ENCODE measurements at places on chromosomes 5 and 9.
A peak's percentile ranks its signal among the peaks of the same experiment; 100 is the strongest.

- DNase-seq: no peak
- no peak overlapping the region for H3K4me3 ChIP-seq
- peaks cover 54% of the 10 kb centered on the region for H3K4me1 ChIP-seq
- H3K36me3 ChIP-seq: no peaks in the 10 kb centered on the region
- H3K27ac ChIP-seq: no peak overlapping the region
Observed at GRCh38 chr9:98992885-98993569, 49.3 kb downstream of the COL15A1 start.

DNA sequence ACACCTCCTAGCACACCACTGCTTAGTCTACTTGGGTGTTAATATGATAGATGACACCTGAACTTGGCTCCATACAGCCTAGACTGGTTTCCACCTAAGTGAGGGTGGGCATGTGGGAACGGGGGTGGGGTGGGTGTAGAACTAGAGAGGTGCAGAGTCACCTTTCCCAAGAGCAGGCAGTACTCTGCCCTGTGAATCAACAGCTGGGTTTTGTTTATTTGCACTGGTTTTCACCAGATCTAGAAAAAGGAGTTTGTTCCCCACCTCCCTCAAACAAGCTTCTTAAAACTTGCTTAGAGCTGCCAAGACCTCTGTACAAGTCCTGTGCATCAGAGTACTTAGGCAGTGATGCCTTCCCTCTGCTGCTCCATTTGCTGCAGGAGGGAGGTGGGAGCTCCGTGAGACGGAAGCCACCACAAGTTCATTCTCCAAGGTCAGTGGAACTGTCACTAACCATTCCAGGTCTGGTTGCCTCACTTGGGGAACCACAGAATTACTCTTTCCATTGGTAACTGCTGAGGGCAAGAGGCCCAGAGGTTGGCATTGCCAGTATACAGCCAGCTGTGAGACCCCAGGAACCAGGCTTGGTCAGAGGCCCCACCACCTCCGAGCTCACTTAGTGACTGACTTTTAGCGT is 163.5 kb downstream of the NR3C1 start:
- no peaks in the 10 kb centered on the region for H3K36me3 ChIP-seq
- no peaks in the 10 kb centered on the region for H3K27me3 ChIP-seq
- no peak overlapping the region for H3K4me3 ChIP-seq
- H3K4me1 ChIP-seq: peaks cover 38% of the 10 kb centered on the region
- no peak for DNase-seq
- H3K27ac ChIP-seq: no peak overlapping the region

DNA sequence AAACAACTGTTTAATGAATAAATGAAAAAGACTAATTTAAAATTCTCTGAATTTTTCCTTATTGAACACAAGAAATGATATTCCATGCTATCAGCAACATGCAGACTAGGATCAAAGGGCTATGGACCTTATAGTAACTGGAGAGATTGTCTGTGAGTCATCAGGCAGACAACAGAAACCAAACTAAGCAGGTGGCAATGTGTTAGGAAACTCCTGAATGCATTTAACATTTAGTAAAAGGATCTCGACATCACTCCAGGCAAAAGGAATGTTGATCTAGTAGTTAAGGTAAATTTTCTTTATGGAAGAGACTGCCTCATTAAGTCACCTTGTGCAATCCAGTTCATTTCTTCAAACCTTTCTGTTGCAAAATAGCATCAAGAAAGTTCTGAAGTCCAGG is 58.4 kb downstream of the ARL15 start:
- no peak overlapping the region for H3K4me3 ChIP-seq
- no peaks in the 10 kb centered on the region for H3K36me3 ChIP-seq
- no peaks in the 10 kb centered on the region for H3K4me1 ChIP-seq
- no peak overlapping the region for H3K27ac ChIP-seq
- DNase-seq: peak; percentile 26
- H3K27me3 ChIP-seq: no peaks in the 10 kb centered on the region

GRCh38 chr9:119487118-119487827 is 118.0 kb upstream of the BRINP1 start:
- no peak overlapping the region for H3K4me3 ChIP-seq
- H3K27me3 ChIP-seq: no peaks in the 10 kb centered on the region
- H3K27ac ChIP-seq: no peak overlapping the region
- no peaks in the 10 kb centered on the region for H3K36me3 ChIP-seq

DNA sequence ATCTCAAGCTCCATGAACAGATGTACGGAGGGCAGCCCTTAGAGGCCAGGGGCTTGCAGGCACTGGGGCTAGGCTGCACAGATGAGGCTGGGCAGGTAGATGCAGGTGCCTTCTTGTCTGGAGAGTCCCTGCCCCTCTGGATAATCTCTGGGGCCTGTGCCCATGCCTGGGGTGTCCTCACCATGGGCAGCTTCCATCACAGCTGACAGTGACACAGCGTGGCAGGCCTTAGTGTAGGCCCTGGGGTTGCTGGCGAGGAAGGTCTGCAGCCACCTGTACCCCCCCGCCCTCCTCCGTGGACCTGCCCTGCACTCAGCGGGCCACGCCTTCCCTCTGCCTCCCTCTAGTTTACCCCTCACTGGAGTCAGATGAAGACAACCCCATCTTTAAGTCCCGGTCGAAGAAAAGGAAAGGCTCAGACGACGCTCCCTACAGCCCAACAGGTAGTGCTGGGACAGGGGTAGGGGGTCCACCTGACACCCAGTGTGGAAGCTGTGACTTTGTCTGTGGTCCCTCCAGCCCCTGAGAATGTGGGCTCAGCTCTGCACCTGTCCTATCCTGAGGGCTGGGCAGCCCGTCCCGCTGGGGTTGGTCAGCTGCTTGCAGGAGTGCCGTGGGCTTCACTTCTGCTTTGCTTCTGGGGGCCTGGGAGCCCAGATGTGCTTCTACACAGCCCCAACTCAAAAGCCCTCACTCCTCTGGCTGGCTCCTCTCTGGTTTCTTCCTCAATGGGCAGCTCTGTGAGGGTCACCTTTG is 98.4 kb downstream of the PHF2 start:
- H3K27me3 ChIP-seq: no peaks in the 10 kb centered on the region
- DNase-seq: no peak
- no peak overlapping the region for H3K27ac ChIP-seq
- no peaks in the 10 kb centered on the region for H3K36me3 ChIP-seq
- no peaks in the 10 kb centered on the region for H3K4me1 ChIP-seq

DNA sequence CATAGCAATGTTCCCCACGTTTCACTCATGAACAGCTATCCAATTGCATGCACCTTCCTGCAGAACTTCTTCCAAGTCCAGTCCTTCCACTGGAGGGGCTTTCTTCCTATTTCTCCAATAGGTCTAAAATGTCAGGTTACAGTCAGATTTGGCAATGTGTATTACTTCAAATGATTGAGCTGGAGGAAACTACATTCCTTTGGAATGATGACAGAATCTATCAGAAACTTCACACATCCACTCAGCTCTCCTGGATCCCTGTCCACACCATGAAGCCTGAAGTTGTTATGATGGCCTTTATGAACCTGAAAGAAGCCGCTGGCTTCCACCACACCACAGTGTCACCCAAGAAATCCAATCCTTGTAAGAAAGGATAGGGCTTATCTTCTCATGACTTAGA is 32.2 kb downstream of the FBXW2 start:
- no peak overlapping the region for H3K27ac ChIP-seq
- H3K27me3 ChIP-seq: no peaks in the 10 kb centered on the region
- H3K4me1 ChIP-seq: no peaks in the 10 kb centered on the region
- H3K36me3 ChIP-seq: peaks cover 32% of the 10 kb centered on the region
- H3K4me3 ChIP-seq: no peak overlapping the region

- H3K27me3 ChIP-seq: no peaks in the 10 kb centered on the region
- DNase-seq: no peak
- H3K4me3 ChIP-seq: no peak overlapping the region
Observed at GRCh38 chr9:130214776-130215340, 42.7 kb downstream of the NCS1 start.

GRCh38 chr9:79387101-79387835 is 184.5 kb upstream of the TLE4 start:
- H3K36me3 ChIP-seq: no peaks in the 10 kb centered on the region
- H3K4me1 ChIP-seq: no peaks in the 10 kb centered on the region
- no peak overlapping the region for H3K27ac ChIP-seq
- no peak for DNase-seq

DNA sequence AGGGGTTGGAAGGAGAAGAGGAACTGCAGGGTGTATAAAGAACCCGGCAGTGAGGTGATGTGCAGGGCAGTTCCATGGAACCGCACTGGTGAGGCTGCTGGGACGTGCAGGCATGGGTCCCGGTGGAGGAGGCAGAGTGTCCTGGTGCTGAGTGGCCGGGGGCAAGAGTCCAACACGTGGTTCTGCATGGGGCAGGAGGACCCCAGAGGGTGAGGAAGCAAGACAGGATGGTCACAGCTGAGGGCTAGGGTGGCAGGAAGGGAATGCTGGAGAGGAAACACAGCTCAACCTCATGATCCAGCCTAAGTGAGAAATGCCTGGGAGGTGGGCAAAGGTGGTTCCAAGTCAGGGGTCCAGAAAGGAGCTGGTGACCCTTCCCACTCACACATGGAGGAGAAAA is 87.2 kb downstream of the S1PR3 start:
- peaks cover 17% of the 10 kb centered on the region for H3K4me1 ChIP-seq
- no peaks in the 10 kb centered on the region for H3K27me3 ChIP-seq
- H3K4me3 ChIP-seq: no peak overlapping the region

DNA sequence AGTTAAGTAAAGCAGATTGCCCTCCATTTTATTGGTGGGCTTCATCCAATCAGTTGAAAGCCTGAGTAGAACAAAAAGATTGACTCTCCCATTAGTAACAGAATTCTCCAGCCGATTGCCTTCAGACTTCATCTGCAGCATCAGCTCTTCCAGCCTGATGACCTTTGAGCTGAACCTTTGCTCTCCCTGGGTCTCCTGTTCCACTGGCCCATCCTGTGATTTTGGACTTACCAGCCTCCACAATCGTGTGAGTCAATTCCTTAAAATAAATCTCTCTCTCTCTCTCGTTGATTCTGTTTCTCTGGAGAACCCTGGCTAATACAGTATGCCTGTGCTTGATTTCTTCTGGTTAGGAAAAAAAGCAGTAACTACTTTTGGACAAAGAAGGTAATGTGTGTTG is 121.9 kb downstream of the OSTF1 start:
- H3K27me3 ChIP-seq: no peaks in the 10 kb centered on the region
- H3K36me3 ChIP-seq: no peaks in the 10 kb centered on the region
- no peak overlapping the region for H3K4me3 ChIP-seq
- no peaks in the 10 kb centered on the region for H3K4me1 ChIP-seq

DNA sequence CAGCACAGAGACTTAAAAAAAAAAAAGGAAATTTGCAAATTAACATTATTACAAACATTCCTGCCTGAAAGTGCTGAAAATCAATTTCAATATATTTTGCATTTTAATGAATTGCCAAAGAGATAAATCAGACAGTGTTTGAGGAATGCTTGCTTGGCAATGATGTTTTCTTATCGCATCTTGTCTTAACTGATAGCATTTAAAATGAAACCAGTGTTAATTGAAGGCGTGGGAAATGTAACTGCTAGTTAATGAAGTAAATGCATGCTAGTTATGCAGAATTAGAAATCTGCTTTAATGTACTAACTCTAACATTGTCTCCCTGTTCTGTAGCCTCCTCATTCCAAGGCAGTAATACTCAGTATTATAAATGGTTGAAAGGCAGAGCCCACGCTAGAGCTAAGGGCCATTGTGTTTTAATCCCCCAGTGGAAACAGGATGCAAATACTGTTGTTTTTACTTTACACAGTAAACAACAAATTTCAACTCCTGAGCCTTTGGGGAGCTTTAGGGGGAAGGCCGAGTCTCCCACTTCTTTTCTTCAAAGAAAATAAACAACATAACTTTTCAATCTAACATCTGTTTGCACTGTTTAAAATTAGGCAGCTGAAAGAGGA is 586.9 kb downstream of the TLE4 start:
- no peaks in the 10 kb centered on the region for H3K4me1 ChIP-seq
- no peak overlapping the region for H3K4me3 ChIP-seq
- no peak for DNase-seq
- H3K36me3 ChIP-seq: no peaks in the 10 kb centered on the region
- H3K27me3 ChIP-seq: peaks cover 10% of the 10 kb centered on the region
- H3K27ac ChIP-seq: no peak overlapping the region

GRCh38 chr5:177599731-177600507 is at the start of gene B4GALT7:
Gene B4GALT7, plus strand, starts transcription at chr5:177600132. Its CDS starts 79 bp downstream, at chr5:177600211.
- H3K4me1 ChIP-seq: peaks cover 8% of the 10 kb centered on the region
- H3K36me3 ChIP-seq: peaks cover 14% of the 10 kb centered on the region
- H3K27me3 ChIP-seq: no peaks in the 10 kb centered on the region
- H3K4me3 ChIP-seq: peak within 1 kb of the TSS; percentile 85
- DNase-seq: peak; percentile 94

DNA sequence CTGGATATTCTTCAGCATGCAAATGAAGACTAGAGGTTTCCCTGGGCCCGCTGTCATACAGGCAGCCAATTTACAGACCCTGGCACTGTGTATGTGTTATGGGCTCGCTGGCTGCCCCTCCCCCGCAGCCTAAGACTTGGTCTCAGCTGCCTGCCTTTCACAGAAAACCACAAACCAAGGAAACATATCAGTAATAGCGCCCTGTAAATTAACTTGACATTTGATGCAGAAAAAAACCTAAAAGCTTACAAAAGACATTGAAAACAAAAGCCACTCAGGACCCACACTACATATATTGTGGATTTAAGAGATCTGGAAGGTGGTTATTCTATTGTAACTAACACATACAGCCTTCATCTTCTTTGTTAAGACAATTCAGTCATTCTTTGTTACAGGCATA is 287.0 kb upstream of the TMEM161B start:
- H3K36me3 ChIP-seq: no peaks in the 10 kb centered on the region
- no peak overlapping the region for H3K4me3 ChIP-seq
- DNase-seq: no peak
- no peak overlapping the region for H3K27ac ChIP-seq
- H3K27me3 ChIP-seq: no peaks in the 10 kb centered on the region
- H3K4me1 ChIP-seq: no peaks in the 10 kb centered on the region

DNA sequence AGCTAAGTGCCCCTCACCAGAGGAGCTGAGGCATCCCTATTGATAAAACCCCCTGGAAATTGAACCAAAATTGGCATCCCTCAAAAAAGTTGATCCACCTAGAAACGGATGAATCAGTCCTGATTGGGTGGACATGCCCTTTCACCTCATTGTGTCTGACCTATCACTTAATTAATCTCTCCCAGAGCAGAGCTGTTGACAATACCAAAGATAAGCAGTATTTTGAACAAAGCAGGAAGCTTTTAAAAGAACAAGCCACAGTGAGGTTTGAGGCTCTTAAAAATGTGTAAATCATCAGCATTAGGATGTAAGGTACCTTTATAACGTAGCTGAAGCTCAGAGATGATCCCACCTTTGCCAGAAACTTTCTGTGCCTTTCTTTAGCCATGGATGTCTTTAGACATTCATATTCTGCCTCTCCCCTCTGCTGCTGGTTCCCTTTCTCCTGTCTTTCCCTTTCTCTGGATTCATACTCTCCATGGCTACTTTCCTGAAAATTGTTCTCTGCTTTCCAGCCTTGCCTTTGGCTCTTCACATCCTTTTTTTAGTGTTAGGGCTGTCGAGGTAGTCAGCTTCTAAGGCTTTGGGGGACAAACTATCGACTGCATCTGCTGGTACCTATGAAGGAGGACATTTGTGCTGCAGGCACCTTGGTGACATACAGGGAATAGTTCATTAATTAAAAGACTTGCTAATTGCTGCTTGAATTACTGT is 7.8 kb upstream of the LHX2 start:
- no peak overlapping the region for H3K4me3 ChIP-seq
- H3K36me3 ChIP-seq: no peaks in the 10 kb centered on the region
- peaks cover 92% of the 10 kb centered on the region for H3K27me3 ChIP-seq
- H3K4me1 ChIP-seq: no peaks in the 10 kb centered on the region
- H3K27ac ChIP-seq: no peak overlapping the region

Data from GM23248 (cell line).